Stimulated activated CD8-positive, alpha-beta memory T cell treated with anti-CD3 and anti-CD28 coated beads, Interleukin-7, amount 100 ng/mL, for 1 hour (primary cell): ENCODE measurements at places on chromosomes 2 and 18.

GRCh38 chr2:228401065-228401912 is 219.8 kb upstream of the SPHKAP start:
- DNase-seq: no peak

DNA sequence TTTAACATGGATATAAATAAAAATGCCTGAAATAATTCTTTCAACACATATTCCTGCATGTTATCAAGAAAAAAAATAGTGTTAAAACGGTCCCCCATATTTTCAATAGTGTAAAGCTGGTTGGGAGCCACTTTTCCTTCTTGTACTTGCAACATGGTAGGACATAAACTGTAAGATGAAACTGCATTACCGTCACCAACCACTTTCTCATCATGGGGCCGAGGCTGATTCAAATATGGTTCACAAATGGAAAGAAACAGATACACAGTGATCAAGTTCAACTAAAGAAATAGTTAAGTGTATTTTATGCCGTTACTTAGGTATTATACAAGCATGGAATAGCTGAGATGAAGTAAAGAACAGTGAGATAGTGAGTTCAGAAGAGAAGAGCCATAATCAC is 360.7 kb downstream of the ZEB2 start:
- no peak for DNase-seq

DNA sequence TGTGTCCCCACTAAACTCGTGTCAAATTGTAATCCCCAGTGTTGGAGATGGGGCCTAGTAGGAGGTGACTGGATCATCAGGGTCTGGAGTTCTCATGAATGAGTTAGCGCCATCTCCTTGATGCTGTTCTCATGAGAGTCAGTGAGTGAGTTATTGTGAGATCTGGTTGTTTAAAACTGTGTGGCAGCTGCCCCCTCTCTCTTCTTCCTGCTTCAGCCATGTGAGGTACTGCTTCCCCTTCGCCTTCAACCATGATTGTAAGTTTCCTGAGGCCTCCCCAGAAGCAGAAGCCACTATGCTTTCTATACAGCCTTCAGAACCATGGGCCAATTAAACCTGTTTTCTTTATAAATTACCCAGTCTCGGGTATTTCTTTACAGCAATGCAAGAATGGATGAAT is 50.4 kb downstream of the AP1S3 start:
- no peak for DNase-seq

- no peak for DNase-seq
Observed at GRCh38 chr18:55287149-55287806, 300.7 kb downstream of the TCF4 start.

DNA sequence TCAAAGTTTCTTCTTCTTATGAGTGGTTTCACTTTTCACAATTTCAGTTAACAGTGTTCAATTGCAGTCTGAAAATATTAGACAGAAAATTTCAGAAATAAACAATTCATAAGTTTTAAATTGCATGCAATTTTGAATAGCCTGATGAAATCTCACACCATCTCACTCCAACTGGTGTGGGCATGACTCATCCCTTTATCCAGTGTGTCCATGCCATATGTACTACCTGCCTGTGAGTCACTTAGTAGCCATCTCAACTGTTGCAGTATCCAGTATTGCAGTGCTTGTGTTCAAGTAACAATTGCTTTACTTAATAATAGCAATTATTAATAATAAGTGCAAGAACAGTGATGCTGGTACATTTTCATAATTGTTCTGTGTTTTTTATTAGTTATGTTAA is 1202.5 kb downstream of the DSC3 start:
- no peak for DNase-seq
